Ovary (tissue), 10 donors: ENCODE measurements at places on chromosomes 16 and 17.

DNA sequence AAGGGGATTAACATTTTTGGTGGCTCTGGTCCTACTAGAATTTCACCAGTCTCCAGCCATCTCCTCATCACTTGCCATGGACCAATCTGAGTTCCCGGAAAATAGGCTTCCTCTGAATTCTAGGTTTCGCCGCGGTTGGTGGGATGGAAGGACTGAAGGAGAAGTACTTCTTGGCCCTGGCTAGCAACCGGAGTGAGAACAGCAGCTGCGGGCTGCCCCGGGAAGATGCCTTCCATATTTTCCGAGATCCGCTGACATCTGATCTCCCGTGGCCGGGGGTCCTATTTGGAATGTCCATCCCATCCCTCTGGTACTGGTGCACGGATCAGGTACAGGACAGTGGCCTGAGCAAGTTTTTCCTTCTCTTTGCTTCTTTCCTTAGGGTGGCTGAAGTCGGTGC is 45.0 kb downstream of the SLC5A11 start:
- DNase-seq: no peak

DNA sequence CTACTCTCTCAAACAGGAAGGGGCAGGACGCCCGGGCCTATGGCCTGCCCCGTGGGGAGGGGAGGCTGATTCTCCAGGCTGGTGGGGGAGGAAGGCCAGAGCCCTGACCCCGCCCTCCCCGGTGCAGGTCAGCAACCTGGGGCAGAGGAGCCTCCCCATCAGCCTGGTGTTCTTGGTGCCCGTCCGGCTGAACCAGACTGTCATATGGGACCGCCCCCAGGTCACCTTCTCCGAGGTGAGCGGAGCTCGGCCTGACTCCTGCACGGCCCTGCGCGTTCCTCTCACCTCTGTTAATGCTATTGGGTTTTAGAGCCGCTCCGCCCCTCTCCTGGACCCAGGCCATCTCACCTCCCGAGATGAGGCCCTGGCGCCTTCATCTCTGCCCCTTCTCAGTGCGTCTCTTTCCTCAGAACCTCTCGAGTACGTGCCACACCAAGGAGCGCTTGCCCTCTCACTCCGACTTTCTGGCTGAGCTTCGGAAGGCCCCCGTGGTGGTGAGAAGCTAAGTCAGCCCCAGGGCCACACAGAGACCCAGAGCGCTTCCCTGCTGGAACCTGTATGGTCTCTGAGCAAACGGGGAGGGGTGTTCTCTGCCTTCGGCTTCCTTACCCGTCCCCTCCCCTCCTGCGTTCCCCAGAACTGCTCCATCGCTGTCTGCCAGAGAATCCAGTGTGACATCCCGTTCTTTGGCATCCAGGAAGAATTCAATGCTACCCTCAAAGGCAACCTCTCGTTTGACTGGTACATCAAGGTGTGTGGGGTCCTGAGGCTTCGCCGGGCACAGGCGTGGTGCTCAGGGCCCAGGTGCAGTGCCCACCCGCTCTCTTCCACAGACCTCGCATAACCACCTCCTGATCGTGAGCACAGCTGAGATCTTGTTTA is 25.1 kb upstream of the ITGAX start:
- no peak for DNase-seq

- DNase-seq: no peak
Observed at GRCh38 chr17:3771140-3771539, 29.8 kb downstream of the ITGAE start.

- no peak for DNase-seq
Observed at GRCh38 chr17:50774225-50774803, 7.0 kb upstream of the ANKRD40CL start.

DNA sequence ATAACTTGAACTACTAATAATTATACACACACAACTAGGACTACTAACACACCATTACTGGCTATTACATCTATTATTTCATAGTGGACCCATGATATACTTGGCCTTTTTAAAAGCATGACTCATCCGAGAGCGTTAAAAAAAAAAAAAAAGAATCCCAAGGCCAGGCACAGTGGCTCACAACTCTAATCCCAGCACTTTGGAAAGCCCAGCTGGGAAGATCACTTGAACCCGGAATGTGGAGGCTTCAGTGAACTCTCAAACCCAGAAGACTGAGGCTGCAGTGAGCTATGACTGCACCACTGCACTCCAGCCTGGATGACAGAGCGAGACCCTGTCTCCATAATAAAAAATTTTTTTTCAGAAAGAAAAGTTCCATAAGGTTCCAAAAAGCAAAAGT is 3.1 kb downstream of the GLG1 start:
- DNase-seq: no peak

DNA sequence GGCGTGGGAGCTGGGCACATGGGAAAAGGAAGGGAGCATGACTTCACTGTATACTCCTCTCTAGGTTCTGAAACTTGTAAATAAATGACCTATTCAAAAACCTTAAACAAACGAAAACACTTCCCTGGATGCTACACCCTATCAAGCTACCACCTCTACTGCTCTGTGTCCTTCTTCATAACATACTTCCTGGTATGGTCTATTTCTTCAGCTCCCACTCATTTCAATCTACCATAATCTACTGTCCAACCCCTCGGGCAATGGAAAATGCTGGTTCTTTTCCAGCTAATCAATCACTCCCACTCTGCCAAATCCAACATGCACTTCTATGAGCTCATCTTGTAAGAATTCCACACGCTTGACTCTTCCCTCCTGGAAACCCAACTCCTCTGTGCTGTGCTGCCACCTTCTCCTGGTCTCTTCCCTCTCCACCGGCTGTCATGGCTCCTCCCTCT is 42.4 kb downstream of the AMFR start:
- no peak for DNase-seq

- DNase-seq: no peak
Observed at GRCh38 chr17:37756051-37756450, 11.2 kb upstream of the HNF1B start.
